Fibroblast of pulmonary artery (primary cell): ENCODE measurements at places on chromosomes 16 and 17.

DNA sequence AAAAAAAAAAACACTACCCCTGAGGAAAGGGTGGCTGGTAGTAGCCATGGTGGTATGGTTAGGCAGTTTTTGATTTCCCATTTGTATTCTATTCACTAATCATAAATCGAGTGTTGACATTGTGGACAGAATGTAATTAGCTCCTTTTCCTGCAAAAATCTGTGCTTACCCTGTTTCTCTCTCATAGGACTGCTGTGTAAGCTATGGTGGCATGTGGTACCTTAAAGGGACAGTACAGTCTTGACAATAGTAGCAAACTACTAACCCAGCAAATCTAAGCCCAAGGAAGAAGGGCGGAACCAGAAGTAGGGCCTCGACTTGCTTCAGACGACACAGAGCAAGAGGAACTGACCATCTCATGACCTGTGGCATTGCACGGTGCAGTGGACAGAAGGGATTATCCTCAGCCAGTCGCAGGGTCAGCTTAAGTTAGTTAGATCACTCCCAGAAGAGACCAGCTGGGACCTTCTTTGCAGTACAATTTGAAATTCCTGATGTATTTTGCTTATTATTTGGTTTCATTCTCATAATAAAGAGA, 36.3 kb downstream of the POLR3E start:
- no peak for DNase-seq

- DNase-seq, result no peak
Observed at GRCh38 chr17:17700251-17700969, 19.2 kb downstream of the RAI1 start.

DNA sequence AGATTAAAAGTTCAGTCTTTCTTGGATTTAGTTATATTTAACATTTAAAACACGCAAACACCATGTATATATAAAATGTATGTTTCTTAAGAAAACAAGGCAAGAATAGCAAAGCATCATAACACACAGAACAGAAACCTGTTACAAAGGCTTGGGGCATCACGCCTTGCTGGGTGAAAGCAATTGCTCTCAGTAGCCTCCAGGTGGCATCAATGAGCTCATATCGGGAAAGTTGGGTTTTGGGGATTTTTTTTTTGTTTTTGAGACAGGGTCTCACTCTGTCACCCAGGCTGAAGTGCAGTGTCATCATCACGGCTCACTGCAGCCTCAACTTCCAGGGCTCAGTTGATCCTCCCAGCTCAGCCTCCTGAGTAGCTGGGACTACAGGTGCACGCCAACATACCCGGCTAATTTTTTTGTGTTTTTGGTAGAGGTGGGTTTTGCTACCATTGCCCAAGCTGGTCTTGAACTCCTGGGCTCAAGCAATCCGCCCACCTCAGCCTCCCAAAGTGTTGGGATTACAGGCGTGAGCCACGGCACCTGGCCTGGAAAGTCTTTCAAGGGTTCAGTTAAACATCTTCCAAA, 56.9 kb downstream of the CYB5D2 start:
- peak; percentile 55 for DNase-seq

GRCh38 chr17:13362341-13363122, 239.2 kb downstream of the HS3ST3A1 start:
- DNase-seq, result no peak

DNA sequence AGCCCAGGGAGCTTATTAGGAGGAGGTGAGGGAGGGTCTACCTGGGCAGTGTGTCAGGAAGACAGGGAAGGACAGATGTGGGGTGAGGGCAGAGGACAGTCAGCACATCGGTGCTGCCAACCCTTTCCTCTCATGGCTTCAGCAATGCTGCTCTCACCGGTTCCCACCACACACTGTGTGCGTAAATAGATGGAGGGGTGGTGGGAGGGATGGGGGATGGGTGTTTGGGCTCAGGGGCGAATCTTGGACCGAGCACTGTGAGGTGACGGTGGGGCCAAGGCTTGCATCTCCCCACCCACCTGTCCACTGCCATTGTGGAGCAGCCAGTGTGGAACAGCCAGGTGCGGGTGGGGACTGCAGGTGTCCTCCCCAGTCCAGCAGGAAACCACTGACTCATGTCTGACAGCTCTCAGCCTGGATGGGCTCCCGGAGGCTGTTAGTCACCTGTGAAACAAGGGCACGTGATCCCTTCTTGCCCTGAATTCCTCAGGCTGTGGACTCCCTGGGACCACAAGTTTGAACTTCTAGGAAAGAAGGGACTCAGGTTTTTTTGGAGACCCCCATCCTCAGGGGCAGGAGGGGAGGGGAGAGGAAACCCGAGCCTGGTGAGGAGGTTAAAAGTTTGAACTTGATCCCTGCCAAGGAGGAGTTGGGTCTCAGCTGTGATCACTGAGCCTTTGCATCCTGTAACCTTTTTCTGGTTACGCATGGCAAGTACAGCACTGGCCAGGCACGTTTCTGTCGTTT, 42.7 kb upstream of the SMPD3 start:
- peak; percentile 9 for DNase-seq
